Activated effector memory CD4-positive, alpha-beta T cell treated with Interleukin-2 at 50 U/mL for 16 hours (primary cell): ENCODE measurements at places on chromosomes 11 and 22.

GRCh38 chr11:60376601-60377000 lies 1.7 kb upstream of the MS4A7 start:
- DNase-seq: no peak

DNA sequence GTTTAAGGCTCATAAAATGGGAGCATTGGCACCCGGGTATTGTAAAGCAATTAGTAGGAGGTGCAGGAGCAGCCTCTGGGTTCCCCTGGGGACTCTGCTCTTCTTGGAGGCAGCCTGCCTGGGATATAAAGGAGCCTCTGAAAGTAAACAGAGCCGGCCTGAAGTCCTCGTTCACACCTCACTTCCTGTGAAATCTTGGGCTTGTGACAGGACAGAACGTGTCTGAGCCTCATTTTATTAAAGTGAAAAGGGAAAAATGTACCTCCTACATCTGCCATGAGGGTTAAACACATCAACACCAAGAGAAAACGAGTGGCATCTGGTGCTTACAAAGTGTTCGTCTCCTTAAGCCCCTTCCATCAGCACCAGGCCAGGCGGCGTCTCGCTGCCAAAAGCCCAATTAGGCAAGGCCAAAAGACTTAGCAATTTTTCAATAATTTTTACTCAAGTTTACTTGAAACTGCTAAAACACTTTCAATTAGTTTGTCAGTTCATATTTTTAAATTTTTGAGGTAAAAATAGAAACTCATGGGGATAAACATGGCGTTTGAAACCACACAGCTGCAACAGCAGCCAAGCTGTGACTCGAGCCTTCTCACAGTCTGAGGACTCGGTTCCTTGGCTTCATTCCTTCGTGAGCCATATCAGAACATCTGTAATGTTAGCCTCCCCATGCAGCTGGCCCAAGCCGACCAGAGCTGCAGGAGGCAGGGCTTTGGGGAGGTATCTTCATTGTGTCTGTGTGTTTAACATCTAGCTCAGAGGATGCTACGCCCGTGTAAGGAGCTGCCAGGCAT lies 33.6 kb downstream of the MAP6 start:
- DNase-seq: no peak

GRCh38 chr11:70495351-70496310 lies 97.3 kb downstream of the CTTN start:
- no peak for DNase-seq

DNA sequence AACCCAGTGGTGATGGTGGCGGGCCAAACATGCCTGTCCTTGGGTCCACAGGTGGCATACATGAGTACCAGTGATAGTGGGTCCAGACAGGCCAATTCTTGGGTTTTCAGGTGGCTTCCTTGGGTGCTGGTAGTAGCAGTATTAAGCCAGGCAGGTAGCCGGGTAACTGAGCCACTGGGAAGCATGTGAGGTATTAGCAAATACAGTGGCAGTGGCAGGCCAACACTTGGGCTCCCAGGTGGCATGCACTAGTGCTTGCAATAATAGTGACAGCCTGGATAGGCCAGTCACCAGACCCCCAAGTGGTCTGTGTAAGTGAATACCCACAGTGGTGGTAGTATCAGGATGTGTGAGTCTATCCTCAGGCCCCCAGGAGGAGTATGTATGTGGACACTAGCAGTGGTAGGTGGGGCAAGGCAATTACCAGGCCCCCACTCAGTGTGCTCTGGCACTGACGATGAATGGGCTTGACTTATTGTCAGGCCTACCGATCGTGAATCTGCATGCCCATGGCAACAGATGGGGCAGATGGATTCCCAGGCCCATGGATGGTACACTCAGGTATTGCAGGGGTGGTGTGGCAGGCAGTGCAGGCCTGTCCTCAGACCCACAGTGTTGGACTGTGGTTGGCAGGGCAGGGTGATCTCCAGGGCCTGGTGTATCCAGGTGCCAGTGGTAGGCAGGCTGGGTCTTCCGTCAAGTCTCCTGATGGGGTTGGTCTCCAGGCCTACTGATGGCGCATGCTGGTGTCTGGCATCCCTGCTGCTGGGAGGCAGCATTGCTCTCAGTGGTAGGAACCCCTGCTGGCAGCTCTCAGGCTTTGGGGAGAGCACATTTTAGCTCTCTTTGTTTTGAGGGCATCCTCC lies 840.7 kb downstream of the FAM181B start:
- DNase-seq: no peak

- no peak for DNase-seq
Measured at GRCh38 chr11:43399983-43400630, 41.4 kb downstream of the TTC17 start.

DNA sequence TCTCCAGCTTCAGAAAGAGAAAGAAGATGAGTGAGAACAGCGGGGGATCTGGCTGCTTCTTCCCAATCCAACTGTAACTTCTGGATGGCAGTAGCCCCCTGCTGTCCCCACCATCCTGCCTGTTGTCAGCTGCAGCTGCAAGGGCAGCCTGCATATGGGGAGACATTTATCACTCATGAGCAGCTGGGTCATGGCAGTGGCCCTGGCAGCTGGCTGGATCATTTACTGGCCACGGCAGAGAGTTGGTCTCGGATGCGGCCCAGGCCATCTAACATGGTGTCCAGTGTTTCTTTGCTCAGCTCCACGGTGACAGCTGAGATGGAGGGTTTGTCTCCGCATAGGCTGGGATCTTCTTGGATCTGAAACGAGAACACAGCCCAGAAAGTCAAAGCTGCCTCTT lies 14.8 kb downstream of the COMMD9 start:
- no peak for DNase-seq

DNA sequence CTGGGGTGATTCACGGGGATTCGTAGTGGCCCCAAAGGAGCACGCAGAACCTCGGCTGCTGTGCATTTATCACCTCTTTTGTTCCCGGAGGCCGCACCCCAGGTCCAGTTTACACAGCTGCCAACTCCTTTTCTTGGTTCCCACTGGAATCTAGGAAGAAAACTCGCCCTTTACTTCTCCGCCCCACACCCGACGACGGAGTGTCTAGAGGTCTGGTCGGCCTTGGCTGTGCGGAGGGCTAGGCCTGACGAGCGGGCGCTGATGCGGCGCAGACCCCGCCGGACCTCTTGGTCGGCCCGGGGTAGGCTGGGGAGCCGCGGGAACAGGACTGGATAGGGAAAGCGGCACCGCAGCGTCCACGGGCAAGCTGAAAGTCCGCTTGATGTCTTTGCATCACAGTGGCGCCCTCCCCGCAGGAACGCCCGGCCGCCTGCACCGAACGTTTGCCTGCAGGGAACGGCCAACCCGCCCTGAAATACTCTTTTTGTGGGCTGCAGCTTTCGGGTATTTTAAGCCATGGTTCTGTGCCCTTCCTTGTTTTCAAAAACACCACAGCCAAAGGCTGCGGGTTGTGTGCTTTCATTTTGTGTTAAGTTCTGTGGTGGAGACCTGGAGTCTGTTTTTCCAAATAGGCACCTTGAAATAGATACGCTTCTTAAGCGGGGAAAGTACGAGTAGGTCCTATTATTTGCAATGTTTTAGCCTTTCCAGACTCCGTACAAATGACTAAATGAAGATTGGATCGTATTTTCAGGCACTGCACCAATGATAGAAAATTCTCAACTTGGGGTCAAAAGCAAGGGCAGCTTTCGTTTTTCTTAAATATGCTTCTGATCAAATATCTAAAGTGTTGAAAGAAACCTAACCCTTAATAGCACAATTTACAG lies 829 bp upstream of the ZBED5 start:
- DNase-seq: peak; percentile 44

- DNase-seq: no peak
Measured at GRCh38 chr22:29256606-29257325, 11.0 kb downstream of the RHBDD3 start.

DNA sequence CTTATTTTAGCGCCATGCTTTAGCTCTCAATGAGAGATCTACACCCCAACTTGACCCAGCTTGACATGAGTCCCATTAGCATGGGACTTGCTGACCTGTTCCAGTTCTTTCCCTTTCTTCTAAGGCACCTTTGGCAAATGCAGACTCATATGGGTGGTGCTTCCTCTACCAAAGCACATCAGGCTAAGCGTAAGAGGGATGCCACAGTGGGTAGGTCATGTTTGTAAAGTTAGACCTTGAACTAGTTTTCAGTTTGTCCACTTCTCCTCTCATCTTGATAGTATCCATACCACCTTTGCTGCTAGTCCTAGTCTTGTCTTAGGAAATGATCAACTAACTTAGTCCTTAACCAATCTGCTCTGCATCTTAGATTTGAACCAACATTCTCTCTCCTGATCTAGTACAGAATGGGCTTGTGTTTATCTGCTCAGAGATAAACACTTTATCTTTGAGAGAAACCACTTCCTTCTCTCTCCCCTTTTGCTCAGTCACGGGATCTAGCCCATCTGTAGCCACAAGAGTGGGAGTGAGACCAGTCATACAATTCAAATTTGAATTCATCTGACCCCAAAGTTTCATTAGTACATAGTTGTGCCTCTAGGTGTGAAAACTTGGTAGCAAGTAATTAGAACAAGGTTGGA lies 72.1 kb upstream of the CD44 start:
- DNase-seq: no peak

- DNase-seq: no peak
Measured at GRCh38 chr11:34055218-34056000, 3.9 kb downstream of the CAPRIN1 start.

DNA sequence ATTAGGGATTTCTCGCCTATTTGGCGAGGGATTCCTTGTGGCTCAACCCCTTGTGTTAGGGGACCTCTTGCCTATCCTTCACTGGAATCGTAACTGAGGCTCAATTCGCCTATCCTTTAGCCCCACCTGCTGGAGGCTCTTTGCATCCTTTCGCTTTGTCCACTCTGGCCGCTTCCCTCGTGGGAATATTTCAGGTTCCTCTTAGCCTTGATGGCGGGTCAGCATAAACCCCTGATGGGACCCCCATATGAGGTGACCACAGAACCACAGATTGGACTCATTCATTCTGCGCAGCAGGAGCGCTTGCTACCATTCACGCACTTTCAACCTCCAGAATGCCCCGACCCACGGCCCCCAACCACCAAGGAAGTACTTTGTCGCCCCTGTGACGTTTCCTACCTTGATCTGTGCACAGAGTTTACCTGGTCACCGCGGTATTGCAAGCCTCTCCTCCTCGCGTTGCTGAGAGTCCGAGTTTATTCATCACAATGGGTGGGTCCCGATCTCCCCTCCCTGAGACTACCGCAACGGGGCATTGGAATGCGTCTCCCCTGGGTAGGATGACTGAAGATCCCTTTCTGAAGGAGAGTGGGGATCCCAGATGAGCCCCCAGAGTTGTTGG lies at the start of gene OR52N2:
Gene OR52N2, plus strand, starts transcription at position 425 of the 622 bp plus-strand sequence. CDS start 11,412 bp downstream, outside the sequence.
- peak; percentile 53 for DNase-seq

DNA sequence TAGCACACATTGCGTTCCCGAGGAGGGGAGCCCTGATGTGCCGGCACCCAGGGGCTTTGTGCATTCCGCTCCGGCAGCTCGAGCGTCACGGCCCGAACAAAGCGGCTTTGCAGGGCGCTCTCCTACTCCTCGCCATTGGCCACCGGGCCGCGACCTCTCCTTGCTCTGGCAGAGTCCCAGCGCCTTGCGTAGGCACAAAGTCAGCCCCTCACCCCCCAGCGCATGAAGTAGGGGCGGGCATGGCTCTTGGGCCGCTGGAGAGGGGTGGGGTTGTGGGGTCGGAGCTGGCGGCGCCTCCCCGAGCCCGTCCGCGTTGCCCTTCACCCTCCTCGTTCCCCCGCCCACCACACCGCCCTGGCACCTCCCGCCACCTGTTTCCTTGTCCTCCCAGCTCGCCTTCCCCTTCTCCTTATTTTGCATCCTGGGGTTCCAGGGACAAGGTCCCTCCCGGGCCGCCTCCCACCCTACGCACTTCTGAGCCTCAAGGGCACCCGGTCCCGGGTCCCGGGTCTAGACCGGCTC lies 753 bp upstream of the PPARA start:
- peak; percentile 21 for DNase-seq

DNA sequence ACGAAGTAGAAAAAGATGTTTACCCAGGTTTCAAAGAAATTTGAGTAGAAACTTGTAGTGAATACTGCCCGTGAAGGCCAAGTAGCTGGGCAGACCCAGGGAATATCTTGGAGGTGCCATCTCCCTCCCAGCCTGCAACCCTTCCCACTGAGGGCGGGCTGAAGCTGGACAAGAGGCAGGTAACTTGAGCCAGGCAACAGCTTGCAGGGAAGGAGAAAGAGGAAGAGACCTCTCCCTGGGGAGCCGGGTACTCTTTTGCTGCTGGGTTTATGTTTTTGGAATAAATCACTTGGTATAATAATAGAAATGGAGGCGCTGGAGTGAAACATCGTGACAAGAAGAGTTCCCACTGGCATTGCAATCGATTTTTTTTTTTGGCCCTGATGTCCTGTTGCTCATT lies 49.4 kb upstream of the JAM3 start:
- no peak for DNase-seq

GRCh38 chr11:126417091-126417862 lies 61.8 kb downstream of the ST3GAL4 start:
- no peak for DNase-seq

- DNase-seq: no peak
Measured at GRCh38 chr22:46501701-46502100, 35.7 kb downstream of the CELSR1 start.

GRCh38 chr11:102534261-102534872 lies 3.8 kb upstream of the MMP7 start:
- no peak for DNase-seq

- no peak for DNase-seq
Measured at GRCh38 chr22:23613193-23613972, 18.7 kb downstream of the DRICH1 start.

DNA sequence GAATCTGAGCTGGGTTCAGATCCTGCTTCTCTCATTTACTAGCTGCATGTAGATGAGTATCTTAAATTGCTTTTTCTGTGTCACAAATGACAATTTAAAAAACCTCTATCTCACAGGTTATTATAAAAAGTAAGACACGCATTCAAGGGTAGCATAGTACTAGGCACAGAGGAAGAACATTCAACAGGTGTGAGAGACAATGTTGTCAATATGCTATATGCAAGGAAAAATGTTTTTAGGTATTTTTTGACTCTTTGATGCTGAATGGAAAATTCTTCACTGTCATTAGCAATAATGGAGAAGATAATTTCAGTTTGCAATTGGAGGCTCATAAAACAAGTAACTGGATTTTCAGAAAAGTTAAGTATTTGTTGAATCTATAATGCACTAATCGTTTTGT lies 81.6 kb downstream of the PIWIL4 start:
- no peak for DNase-seq

- DNase-seq: no peak
Measured at GRCh38 chr11:23226331-23227077, 366.2 kb upstream of the CCDC179 start.

DNA sequence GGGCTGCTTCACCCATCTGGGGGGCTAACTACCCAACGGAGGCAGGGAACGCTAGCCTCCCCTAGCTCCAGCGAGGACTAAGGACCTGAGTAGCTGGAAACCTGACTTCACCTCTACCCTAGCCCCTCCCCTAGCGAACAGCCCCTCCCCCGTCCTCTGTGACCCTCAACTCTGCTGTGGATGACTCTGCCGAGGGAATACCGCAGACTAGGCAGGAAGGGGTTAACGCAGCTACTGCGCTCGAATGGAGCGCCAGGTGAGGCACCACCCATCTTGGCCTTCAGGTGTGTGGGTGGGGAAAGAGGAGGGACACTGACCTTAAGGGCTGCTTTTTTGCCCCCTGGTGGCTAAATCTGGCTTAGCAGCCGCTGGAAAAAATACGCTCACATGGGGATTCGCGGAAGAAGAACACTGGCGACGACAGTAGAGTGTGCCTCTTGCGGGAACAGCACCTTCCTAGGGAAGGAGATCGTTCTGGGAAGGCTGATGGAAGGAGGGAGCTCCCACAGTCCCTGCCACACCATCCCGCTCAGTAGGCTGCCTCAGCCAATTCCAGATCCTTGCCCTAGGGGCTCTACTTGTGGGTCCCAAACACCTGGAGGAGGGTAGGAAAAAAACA lies 4.5 kb upstream of the BCL9L start:
- DNase-seq: peak; percentile 78
